Inflammatory macrophage (primary cell): ENCODE measurements at places on chromosomes 2 and 18.

- peak; percentile 4 for DNase-seq
Measured at GRCh38 chr18:74633652-74634352, 36.1 kb downstream of the ZNF407 start.

- DNase-seq, result no peak
Measured at GRCh38 chr2:55097461-55098410, 47.5 kb upstream of the RTN4 start.

DNA sequence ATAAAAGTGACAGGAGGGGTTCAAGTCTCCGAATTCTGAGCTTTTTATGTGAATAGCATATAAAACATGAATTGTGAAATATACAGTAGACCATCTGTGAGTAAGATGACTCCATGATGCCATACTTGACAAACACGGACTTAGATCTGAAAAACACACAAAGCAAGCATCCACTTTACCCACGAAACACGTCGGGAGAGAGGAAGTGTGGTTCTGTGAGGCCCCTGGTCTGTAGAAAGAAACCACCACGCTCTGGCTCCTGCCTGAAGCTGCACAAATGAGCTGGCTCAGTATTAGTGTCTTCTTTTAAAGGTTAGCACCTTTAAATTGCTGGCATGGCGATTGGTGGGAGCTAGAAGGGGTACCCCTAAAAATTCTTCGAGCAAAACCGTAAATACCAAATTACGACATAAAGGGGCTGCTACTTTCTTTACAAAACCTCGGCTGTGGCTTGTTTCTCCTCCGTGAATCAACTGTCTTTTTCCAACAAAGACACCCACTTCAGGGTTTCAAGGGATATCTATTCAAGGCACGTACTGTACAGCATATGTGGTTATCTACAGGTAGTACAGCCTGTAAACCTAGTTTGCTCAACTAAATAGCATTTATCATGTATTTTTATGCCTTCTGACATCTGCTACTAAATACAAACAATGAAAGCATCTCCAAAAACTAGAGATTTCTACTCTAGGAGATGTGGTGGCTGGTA lies 70.9 kb downstream of the AFF3 start:
- peak; percentile 15 for DNase-seq

- DNase-seq, result no peak
Measured at GRCh38 chr2:39266139-39266805, 22.5 kb upstream of the CDKL4 start.

- no peak for DNase-seq
Measured at GRCh38 chr2:159046966-159047365, 78.5 kb downstream of the TANC1 start.

GRCh38 chr2:206445948-206446347 lies 2.6 kb downstream of the ADAM23 start:
- DNase-seq, result no peak

DNA sequence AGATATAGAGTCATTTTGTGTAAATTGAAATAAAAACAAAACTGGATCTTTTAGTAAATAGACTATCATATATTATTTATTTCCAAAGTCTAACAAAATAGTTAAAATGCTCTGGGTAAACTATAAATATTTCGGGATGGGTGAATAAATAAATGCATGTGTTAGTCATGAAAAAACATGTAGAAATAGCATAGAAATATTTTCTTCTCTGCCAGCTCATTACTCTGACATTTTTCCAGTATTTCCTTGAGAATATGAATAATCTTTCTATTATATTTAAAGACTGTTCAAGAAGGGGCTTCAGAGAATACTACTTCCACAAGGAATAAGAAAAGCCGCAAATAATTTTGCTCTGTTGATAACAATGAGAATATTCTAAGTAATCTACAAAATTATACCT lies 880.4 kb downstream of the TRIB2 start:
- no peak for DNase-seq

- no peak for DNase-seq
Measured at GRCh38 chr18:12283256-12283655, 24.8 kb upstream of the TUBB6 start.

DNA sequence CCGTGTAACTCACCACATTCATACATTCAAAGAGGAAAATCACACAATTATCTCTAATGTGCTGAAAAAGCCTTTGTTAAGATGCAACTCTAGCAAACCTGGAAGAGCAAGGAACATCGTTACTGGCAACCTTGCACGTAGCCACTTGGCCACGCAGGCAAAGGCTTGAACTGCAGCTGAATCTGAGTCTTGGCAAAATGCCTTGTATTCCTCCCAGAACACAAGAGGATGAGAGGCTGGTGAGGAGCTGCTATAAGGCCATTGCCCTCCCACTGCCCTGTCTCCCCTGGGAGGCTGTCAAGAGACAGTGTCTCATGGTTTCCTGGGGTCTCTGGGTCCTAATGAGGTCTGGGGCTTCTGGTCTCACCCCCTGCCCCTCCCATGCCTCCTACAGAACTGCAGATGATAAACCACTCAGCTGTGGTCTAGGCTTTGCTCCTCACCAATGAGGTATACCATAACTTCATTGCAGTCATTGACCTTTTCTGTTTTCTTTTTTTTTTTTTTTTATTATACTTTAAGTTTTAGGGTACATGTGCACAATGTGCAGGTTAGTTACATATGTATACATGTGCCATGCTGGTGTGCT lies 141.4 kb downstream of the SPP2 start:
- DNase-seq, result no peak

GRCh38 chr2:26559044-26559405 lies 81.1 kb upstream of the OTOF start:
- no peak for DNase-seq

DNA sequence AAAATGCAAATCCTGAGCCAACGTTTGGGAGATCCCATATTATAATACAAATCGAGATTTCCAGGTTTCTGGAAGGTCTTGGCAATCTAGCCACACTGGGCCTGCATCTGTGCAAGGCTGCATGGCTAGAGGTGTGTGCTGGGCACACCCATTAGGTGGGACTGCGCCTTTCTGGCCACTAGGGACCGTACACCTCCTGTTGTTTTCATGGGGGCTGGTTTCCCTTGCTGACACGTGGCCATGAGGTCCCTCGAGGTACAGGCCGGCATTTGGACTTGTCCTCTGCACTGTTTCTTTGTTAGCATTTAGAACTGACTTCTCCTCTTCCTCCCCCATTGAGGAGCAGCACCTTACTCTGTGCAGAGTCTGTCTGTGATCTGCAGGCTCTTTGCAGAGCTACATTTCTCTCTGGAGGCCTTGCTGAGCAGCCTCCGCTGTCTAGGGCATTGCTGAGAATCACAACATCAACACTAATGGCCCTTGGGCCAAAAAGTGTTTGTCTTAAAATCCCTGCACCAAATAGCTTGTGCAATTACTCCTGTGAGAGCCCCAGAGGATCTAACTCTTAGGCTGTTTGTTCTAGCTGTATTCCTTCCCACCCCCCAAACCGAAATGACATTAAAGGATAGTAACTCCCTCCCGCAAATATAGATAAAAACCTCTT lies 131.2 kb downstream of the NEDD4L start:
- no peak for DNase-seq

- no peak for DNase-seq
Measured at GRCh38 chr18:42958353-42958752, 157.1 kb downstream of the RIT2 start.

DNA sequence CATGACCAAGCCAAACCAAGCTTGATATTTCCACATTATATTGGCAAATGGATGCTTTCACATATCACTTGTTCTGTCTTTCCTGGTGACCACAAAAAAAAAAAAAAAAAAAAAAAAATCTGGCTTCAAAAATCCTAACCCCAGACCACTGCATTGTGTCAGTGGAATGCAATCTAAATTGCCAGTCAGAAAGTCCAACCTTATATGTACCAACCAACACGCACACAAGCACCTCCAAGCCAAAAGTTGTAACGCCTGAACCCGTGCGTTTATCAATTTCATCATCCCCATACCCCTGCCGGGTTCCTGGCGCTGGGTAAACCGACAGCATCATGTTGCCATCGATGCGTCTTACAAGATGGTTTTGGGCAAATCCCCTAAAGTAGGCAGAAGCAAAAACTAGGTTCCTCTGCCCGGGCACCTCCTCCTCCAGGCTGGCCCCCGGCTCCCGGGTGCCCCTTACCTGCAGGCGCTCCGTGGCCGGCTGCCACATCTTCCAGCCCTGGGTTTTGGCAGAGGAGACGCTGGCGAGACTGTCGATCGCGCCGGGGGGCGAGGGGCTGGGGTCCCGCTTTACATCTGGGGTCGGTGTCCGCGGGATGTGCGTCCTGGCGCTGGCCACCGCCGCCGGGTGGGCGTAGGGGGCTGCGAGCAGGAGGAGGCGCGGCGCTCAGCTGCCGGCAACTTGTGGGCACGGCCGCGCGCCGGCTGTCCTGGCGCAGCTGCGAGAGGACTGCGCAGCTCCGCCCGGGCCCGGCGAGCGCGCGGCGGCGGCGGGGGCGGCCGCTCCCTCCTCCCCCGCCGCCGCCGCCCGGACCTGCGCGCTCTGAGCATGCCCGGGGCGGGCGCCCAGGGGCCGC lies at the start of gene PID1:
Gene PID1, minus strand, starts transcription at position 737 of the 860 bp plus-strand sequence. Its CDS starts 244 bp downstream, at position 493.
- peak; percentile 20 for DNase-seq

- DNase-seq, result no peak
Measured at GRCh38 chr18:6039055-6039454, 143.7 kb upstream of the TMEM200C start.

DNA sequence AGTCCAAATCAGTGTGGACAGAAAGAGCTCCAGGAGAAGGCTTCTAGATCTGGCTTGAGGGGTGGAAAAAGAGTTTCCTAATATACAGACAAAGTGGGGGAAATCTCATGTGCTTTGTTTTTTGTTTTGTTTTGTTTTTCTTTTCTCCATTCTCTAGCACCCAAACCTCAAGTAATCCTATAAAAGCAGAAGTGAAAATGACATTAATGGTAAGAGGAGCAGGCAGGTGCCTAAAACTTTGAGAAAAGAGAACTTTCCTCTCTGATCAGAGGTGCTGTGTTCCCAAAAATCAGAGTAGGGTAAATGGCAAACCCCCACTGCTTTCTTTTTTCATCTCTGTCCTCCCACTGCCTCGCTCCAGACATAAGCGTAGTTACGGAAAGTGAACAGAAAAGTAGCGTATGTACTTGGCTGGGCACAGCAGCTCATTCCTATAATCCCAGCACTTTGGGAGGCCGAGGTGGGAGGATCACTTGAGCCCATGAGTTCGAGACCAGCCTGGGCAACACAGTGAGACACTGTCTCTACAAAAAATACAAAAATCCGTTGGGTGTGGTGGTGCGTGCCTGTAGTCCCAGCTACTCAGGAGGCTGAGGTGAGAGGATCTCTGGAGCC lies 77.8 kb downstream of the FAM161A start:
- peak; percentile 9 for DNase-seq

GRCh38 chr2:216635701-216636550 lies 2.7 kb downstream of the IGFBP2 start:
- DNase-seq, result no peak

DNA sequence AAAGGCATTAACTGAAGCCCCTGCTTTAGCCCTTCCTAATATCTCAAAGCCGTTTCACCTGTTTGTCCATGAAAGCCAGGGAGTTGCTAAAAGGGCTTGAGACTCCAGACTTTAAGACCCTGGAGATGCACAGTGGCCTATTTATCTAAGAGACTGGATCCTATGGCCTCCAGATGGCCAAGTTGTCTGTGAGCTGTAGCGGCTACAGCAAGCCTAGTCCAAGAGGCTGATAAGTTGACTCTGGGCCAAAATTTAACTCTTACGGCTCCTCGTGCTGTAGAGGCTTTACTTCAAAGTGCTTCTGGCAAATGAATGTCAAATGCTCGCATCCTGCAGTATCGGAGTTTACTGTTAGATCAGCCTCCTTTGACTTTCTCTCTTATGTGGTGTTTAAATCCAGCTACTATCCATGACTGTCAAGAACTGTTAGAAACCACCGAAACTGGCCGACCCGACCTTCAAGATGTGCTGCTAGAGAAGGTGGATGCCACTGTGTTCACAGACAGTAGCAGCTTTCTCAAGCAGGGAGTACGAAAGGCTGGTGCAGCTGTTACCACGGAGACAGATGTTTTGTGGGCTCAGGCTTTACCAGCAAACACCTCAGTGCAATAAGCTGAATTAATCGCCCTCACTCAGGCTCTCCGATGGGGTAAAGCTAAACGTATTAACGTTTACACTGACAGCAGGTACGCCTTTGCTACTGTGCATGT lies 336.7 kb upstream of the CNTNAP5 start:
- no peak for DNase-seq

GRCh38 chr2:173684896-173685459 lies 280.2 kb downstream of the SP3 start:
- no peak for DNase-seq

DNA sequence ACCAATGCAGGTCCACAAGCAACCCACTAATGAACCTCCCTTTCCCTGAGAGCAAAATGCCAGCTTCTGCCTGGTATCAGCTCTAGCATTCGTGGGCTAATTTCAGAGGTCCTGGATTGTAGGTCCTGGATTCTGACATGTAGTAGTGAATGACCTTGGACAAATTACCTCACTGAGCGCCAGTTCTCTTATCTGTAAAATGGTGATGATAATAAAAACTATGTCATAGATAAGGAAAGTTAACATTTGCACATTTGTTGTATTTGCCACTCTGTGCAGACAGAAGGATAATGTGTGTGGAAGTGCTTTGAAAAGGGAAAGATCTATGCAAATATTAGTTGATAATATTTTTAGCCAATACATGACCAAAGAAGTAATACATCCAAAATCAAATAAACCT lies 4.1 kb upstream of the TET3 start:
- no peak for DNase-seq

- DNase-seq, result no peak
Measured at GRCh38 chr18:24009651-24010333, 4.8 kb upstream of the TTC39C start.

DNA sequence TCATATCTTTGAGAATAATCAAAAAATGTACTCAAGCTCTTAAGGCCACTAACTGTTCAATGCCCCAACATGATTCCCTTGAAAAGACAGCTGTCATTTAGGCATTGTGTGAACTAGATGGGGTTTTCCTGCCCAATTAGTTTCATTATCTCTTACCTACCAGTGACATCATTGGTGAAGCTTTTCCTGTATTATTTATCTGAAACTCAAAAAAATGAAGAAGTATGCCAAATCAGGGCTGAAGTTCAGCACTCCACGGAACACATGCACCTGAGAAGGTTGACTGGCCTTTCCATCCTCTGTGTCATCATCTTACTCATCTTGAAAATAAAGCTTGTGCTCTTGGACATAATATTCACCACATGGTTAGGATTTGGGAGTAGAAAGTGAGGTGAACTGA lies 126.4 kb downstream of the TXNL1 start:
- no peak for DNase-seq

- no peak for DNase-seq
Measured at GRCh38 chr2:43405829-43406228, 179.4 kb upstream of the ZFP36L2 start.
